Stimulated activated CD4-positive, alpha-beta T cell treated with anti-CD3 and anti-CD28 coated beads, TNF-alpha, amount 100 ng/mL, for 4 hours (primary cell): ENCODE measurements at places on chromosomes 7 and 10.

DNA sequence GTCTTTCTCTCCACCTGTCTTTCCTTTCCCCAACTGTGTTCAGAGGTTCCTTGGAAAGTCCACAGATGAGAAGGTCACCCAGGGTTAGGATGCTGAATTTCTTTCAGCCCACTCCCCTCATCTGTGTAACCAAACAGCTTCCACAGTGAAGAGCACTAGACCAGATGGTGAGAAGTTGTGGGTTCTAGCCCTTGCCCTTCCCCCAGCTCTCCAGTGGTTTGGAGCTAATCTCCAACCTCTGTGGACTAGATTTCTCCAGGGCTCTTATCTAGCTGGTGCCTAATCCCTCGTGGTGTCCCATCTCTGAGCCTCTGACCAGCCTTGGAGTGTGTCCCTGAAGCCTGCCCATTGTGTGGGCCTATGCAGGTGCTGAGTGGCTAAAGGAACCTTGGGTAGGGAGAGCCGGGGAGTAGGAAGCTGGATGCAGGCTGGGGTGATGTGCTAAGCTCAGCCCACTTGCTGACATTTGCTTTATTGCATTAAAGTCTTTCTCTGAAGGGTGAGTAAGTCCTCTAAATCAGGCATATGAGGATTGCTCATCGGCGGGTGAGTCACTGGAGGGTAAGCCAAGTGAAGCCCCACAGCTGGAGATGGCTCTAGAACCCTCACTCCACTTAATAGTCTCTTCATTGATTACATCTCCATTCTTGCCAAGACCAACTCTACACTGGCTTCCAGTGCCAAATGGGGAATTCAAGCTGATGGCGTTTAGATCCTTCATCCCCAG, 14.9 kb downstream of the DUSP5 start:
- no peak for DNase-seq

GRCh38 chr10:31099664-31100063, 68.0 kb upstream of the ZNF438 start:
- no peak for DNase-seq

GRCh38 chr7:96005271-96005670, 232.9 kb downstream of the DYNC1I1 start:
- no peak for DNase-seq

- DNase-seq = no peak
These were observed 15.0 kb upstream of the COL28A1 start for GRCh38 chr7:7550663-7551062.

GRCh38 chr10:20993389-20993788, 96.3 kb upstream of the NEBL start:
- no peak for DNase-seq

DNA sequence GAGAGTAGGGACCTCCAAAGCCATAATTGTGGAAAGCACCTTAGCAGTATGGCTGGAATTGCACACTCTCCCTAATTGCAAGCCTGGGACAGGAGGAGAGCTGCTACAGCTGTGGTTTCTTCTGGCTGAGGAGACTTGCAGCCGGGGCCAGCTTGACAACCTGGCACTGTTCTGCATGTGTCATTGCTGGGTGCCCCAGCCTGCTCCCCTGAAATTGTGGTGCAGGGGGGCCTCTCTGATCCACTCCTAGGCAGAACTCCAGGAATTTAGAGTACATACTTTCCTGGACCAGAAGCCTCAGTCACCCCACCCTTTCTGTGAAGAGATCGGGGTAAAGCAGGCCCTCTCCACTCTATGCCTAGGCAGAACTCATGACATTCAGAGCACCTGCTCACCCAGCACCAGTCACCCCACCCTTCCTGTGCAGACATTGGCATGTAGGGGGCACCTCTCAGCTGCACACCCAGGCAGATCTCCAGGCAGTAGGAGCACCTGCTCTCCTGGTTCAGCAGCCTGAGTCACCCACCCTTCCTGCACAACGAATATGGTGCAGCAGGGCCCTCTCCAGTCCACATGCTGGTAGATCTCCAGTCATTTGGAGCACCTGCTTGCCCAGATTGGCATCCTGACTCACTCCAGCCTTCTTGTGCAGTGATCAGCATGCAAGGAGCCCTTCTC, 34.4 kb upstream of the DYNC1I1 start:
- no peak for DNase-seq

DNA sequence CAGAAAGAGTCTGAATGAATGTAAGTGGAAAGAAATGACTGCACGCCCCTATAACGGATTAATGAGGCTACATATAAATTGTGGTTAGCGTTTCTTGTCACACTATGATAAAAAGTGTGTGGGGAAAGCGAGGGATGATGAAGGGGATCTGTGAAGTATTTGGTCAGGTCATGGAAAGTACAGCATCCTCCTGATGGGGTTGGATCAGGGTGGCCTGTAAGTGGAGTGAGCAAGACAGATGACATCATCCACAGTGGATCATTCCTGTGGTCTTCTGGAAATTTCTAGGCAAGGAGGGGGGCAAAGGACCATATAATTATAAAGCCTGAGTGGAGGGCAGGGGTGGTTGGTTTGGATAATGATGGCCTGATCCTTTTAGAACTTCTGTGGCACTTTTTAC, 606.0 kb downstream of the INHBA start:
- DNase-seq = no peak

DNA sequence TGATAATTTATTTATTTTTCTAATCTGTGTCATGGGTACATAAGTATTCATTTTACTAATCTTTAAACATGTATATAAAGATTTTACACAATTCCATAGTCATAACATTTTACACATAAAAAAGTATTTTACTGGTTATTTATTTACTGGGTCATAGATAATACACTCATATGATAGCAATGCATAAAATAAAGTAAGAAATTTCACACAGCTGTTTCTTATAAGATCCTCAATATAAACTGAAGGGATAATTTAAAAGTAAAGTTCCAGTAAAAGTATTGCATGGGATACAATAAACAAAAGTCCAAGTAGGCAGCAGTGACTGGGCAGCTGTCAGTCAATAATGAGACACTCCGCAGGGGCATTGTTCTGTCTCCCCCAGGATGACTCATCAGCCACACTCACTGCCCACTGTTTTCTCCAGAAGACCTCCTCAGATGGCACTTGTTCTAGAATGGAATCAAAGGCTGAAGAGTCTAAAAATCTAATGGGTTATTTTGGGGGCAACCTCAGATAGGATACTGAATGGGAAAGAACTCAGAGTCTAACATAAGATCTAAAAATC, 32.7 kb downstream of the DPY19L1 start:
- DNase-seq = no peak

DNA sequence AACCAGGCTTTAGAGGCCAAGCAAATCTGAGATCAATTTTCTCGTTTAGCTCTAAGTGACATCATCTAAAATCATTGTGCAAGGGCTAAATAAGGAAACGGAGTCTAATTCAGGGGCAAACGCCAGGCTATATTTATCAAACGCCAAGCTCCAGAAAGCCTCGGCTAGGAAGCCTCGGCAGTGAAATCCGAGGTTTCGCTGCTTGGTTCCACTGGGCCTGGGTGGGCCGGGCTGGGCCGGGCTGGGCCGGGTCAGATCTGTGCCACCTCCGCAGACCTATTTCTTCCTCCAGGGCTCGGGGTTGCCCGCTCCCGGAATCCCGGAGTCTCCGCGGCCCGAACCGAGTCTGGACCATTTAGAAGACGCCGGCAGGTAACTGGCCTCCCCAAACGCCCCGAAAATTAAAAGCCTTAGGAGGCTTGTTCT, 459 bp upstream of the FEZF1 start:
- no peak for DNase-seq

- no peak for DNase-seq
These were observed 469.8 kb downstream of the GLRX3 start for GRCh38 chr10:130606001-130606405.

DNA sequence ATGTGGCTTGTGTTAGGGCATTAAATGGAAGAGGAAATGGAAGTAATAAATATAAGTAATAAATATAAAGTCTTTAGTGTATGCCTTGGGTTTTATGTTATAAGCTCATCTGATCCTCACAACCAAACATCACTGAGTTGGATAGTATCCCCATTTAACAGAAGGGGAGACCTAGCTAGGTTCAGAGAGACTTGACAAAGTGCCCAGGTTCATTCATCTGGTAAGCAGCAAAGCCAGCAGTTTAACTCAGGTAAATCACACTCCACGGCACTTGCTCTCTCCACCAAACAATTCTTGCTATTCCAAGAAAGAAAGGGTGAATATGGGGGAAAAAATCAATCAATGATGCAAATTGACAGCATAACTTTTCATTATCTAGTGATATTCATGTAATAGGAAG, 167.3 kb downstream of the MAGI2 start:
- DNase-seq = no peak

GRCh38 chr7:54885285-54885684, 126.3 kb upstream of the SEC61G start:
- DNase-seq = no peak

DNA sequence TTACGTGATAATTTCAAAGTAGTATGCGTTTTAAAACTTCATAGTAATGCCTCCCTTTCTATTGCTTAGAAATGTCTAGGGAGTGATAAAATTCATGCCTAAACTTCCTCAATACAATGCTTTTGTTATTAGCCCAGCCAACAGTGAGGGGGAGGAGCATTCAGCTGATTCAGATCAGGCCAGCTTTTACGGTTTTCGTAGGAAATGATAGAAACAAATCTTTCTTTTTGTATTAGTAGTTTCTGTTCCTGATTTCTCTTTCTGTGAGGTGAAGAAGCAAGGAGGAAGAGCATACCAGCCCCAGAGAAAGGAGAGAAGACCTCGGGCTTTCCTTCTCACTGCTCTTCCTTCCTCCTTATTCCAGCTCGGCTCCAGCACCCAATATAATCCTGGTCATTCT, 35.2 kb upstream of the ITPRID1 start:
- no peak for DNase-seq

DNA sequence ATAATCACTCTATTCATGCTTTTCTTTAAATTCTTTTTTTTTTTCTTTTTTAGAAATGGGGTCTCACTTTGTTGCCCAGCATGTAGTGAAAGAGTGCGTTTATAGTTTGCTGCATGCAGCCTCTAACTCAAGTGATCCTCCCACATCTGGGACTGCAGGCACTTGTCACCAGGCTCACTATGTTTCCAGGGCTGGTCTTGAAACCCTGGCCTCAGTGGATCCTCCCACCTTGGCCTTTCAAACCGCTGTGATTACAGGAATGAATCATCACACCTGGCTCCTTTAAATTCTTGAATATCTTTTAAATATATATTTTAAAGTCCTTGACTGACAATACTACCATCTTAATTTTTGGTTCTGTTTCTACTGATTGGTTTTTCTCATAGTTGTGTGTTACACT, 591.6 kb upstream of the KCND2 start:
- no peak for DNase-seq

DNA sequence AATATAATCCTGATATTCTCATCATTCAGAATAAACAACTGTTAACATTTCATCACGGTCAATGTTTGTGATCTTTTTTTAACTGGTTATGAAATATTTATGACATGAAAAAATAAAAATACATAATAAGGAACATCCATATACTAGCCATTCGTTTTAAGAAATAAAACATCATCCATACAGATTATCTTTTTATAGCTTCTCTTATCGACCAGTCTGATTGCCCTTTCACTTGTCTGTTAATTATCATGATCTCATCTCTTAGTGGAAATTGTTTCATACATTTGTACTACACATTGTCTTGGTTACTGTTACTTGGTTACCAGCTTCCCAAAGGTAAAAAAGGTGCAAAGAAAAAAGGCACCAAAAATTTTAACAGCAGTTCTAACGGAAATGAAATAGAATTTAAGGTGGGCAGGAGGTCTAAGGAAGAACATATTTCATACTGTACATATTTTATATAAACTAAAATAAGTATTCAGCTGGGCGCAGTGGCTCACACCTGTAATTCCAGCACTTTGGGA, 8.4 kb downstream of the ARHGAP21 start:
- DNase-seq = no peak

DNA sequence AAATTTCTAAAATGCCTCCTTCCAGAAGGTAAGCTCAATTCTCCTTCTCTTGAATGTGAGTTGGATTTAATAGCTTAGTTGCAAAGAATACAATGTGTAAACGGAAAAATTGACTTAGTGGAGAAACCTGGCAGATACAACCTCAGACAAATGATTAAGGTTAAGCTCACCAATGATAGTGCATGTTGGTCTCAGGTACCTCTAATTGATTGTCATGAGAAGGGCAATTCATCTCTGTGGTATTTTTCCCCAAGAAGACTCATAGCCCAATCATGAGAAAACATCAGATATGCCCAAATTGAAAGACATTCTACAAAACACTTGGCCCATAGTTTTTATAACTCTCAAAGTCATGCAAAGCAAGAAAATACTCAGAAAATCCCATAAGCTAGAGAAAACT, 36.2 kb upstream of the TMEM106B start:
- DNase-seq = no peak

GRCh38 chr10:30353851-30354250, 4.8 kb upstream of the MTPAP start:
- no peak for DNase-seq

- DNase-seq = no peak
These were observed 37.5 kb downstream of the BTBD16 start for GRCh38 chr10:122308417-122309141.

DNA sequence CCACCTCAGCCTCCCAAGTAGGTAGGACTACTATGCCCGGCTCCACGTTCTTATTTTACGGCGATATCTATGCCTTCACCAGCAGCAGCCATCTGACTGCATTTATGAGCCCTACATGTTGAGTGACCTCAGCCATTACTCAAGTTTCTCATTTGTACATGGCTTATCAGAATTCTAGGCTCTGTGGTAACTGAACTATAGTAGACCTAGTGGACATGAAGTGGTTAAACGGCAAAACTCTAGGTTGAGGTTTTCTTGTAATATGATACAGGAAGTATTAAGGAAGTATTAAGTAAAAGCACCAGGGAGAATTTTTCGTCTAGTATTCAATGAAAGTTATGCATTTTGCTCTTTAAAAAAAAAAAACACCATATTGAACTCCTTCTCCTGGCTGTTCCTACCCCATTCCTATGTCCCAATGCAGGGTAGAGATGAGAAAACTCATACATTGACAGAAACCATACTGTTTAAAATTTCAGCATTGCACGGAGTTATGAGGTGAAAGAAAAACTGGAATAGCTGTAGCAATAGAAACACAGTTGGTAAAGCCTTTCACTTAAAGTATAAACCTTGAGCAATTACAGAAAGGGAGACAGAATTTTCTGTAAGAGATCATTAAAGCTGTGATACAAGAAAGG, 39.8 kb upstream of the EPC1 start:
- no peak for DNase-seq

DNA sequence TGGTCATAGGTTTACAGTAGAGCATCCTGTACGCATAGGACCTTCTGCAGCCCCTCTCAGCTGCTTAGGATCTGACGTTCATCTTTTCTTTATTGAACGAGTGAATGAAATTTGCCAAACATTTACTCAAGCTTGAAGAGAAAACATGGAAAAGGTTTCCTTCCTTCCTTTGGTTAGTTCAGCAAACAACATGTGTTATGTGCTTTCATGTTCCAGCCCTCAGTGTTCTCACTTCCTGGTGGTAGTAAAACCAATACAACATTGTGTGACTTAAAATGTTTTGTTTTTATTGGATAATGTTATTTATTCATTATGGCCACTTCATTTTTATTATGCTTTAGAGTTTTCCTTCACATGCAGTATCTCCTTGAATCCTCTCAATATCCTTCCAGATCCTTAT, 1.4 kb upstream of the CDCA7L start:
- no peak for DNase-seq
